ENCODE measurements at places on chromosomes 4 and X. TPM values are rescaled to one million over a fixed set of nuclear protein-coding genes. Genes with fewer than 3 reads are reported as not detected.

The AFF2 gene
- 0.27 TPM for total RNA-seq

The PDGFRA gene
- not detected for total RNA-seq

The DGKK gene
- not detected for total RNA-seq

The TLR1 gene
- 2.1 TPM for total RNA-seq

The KCTD8 gene
- total RNA-seq = not detected

DNA sequence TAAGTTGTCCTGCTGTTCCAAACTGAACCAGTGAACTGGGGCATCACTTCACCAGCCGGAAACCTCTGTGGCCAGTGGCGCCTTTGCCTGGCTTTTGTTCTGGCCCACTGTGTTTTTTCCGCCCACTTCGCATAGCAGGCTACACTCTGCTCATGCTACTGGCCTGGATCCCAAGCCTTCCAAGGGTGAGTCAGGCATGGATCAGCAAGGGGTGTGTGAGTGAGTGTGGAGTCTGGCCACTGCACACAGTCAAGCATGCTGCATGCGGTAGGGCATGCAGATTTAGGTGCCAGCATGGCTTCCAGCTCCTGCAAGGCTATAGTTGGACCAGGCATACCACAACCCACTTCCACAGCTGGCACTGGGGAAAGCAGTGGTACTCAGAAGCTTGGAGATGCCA lies 1967.9 kb downstream of the C4orf33 start:
- no peak for DNase-seq

DNA sequence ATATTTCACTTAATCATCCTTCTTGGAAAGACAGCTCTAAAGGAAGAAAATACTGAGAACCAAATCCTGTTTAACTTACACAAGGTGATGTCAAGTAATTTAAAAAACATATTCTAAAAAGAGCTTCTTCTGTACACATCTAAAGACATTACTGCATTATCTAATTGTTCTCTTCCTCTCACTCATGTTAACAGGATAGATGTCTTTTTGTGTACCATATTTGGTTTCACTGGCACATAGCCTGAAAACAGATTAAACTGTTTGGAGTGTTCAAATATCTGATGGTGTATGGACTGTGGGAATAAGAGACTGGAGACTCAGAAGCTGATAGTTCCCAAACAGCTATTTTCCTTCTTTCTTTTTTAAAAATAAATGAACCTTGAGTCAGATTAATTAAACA lies 213.3 kb upstream of the MAB21L2 start:
- DNase-seq = no peak

DNA sequence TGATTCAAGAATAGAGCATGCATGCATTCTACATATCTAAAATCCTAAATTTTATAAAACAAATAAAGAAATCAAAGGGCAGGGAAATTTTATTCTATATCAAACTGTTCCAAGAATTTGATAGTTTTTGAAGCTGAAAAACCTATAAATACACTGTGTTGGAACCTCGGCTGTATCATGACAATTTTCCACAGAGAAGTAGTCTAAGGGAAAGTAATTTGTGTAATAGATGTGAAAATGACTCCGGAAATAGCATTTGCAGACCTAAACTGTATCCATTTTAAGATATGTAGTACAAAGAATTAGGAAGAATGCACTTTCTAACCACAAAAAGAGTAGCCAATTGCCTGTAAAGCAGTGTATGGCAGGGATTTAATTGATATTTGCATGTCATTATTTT lies 112.5 kb upstream of the WDR17 start:
- no peak for DNase-seq

DNA sequence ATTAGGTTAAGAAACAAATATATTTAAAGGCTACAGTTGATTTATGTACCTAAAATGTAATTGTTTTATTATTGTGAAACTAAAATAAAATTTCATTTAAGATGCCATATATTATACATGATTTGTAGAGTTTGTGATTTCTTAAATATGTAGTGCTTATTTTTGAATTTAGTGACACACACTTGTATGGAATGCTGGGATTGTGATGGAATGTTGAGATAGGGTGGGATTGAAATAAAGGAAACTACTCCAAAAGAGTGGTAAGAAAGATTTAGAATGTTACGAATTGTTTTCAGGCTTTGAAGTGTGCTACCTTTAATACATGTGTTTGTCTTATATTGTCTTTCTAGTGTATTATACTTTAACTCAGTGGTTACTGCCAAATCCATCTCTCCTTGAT lies 330.3 kb upstream of the PITX2 start:
- no peak for DNase-seq

- DNase-seq = no peak
Measured at GRCh38 chr4:156475322-156475721, 496.3 kb downstream of the PDGFC start.

GRCh38 chr4:147326591-147326990 lies 154.3 kb upstream of the EDNRA start:
- no peak for DNase-seq

- no peak for DNase-seq
Measured at GRCh38 chr4:34932591-34932990, 1311.7 kb downstream of the ARAP2 start.

DNA sequence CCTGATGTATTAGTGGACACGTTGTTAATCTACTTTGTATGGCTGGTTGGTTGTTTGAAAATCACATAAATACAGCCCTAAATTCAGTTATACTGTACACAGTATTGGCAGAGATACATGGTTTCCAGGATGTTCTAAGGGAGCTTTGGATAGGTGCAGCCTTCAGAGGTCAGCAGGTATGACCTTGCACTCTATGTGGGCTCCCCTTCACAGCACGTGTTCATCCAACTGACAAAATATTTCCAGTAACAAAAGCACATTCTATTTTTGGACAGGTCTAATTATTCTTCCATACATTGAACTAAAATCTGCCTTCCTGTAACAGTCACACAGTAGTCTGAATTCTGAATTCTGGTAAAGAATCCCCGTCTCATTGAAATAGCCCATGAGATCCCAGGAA lies 92.8 kb upstream of the RAPGEF2 start:
- no peak for DNase-seq

DNA sequence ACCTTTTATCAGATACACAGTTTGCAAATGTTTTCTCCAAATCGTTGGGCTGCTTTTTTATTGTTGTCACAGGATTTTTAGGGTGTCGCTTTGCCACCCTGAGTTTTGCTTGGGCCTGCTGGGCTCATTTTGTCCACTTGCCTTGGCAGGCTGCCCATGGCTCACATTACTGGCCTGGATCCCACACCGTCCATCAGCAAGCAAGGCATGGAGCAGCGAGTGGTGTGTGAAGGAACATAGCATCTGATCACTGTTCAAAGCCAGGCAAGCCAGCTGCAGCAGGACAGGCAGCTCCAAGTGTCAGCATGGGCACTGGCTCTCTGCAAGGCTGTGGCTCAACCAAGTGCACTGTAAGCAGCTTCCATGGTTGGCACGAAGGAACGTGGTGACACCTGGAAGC lies 261.4 kb upstream of the TECRL start:
- DNase-seq = no peak

- no peak for DNase-seq
Measured at GRCh38 chr4:83172371-83172770, 57.8 kb upstream of the PLAC8 start.

GRCh38 chrX:133649651-133650050 lies 234.4 kb upstream of the GPC4 start:
- DNase-seq = no peak

GRCh38 chr4:168713253-168713652 lies 216.4 kb downstream of the PALLD start:
- DNase-seq = no peak

DNA sequence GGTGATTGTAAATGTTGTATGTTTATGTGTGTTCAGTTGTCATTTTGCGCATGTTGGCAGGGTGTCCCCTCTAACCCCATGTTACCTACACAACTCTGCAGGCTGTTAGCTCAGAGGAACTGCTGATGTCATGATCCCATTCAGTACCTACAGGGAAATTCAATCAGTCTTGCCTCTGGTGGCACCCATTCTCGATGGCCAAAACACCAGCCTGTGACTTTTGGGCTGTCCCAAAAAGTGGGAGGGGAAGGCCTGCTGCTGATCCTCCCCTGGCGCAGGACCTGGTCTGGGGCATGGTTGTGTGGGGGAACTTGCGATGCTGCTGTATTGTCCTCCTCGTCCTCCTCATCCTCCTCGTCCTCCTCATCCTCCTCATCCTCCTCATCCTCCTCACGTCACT lies 174.5 kb downstream of the DCLK2 start:
- no peak for DNase-seq

- DNase-seq = no peak
Measured at GRCh38 chrX:10015723-10016518, 48.8 kb downstream of the CLDN34 start.

GRCh38 chr4:60485276-60485675 lies 714.9 kb upstream of the ADGRL3 start:
- no peak for DNase-seq

GRCh38 chr4:69642961-69643360 lies 3.5 kb upstream of the UGT2A2 start:
- DNase-seq = no peak

DNA sequence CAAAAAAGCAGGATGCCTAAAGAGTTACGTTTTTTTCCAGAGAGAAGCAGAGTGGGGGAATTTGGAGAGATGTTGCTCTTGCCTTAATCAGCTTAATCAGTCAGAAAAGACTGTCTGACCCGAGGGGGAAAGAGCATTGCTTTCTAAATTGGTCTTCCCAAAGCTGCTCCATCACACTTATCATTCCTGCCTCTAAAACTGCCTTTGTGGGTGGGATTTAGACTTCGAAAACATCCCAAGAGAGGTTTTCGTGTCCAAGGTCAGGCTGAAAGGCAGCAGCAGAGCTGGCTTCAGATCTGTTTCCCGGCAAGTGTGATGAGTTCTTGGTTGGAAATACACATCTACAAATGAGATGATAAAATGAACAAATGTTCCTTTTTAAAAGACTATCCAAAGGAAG lies 155.2 kb downstream of the SH2D1A start:
- DNase-seq = no peak

- DNase-seq = no peak
Measured at GRCh38 chr4:110139815-110140214, 58.6 kb downstream of the ELOVL6 start.

- DNase-seq = no peak
Measured at GRCh38 chrX:57929373-57929772, 19.1 kb upstream of the ZXDA start.

GRCh38 chr4:15784959-15785634 lies 7.0 kb downstream of the CD38 start:
- DNase-seq = no peak

- DNase-seq = no peak
Measured at GRCh38 chr4:159639671-159640323, 536.9 kb downstream of the RAPGEF2 start.
